ENCODE measurements at places on chromosomes 4 and X.

DNA sequence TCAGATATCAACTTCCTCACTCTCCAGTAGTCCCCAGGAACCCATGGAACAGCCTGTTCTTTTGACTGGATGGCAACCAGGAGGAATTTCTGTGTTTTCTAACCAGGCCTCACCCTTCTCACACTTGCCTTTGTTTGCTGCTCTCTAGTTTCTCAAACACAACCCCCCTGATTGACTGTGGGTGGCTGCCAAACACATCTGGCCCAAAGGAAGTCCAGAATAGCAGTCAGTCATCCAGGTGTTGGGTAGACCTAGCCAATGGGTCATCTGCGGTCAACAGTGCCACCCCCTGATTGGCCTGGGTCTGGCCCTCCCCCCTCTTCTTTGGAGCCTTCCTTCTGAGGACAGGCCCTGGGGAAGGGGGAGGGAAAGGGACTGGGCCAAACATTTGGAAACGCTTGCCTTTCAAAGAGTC lies 53.7 kb downstream of the MSX1 start:
- no peak for DNase-seq

DNA sequence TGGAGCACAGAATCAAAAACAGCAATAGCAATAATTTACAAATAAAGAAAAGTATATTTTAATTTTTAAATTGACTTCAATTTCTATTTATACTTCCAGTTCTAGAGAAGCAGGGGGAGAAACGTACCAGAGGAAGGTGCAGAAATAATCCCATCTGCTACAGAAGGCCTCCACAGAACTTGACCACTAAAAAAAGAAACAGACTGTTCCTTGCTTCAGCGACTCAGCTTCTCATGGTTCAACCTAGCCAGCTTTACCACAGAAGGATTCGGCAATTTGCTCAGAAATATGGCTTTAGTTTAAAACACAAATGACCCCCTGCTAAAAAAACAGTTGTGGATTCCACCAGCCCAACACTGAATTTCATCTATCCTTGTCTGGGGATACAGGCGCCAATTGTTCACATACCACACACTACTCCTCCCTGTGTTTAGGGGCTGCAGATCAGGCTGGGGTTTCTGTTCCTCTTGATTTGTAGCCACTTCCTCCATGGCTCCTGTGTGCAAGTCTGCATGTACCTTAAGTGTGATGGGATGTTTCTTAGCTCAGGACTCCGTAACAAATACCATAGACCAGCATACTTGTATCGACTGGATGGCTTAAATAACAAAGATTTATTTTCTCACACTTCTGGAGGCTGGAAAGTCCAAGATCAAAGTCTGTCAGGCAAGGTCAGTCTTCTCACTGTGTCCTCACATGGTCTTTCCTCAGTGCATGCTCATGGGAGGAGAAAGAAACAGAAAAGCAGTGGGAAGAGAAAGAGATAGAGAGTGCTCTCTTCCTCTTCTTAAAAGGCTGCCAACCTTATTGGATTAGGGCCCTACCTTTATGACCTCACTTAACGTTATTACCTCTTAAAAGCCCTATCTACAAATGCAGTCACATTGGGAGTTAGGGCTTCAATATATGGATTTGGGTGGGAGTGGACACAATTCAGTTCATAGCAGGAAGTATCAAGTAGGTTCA lies 79.1 kb downstream of the AMOT start:
- no peak for DNase-seq

DNA sequence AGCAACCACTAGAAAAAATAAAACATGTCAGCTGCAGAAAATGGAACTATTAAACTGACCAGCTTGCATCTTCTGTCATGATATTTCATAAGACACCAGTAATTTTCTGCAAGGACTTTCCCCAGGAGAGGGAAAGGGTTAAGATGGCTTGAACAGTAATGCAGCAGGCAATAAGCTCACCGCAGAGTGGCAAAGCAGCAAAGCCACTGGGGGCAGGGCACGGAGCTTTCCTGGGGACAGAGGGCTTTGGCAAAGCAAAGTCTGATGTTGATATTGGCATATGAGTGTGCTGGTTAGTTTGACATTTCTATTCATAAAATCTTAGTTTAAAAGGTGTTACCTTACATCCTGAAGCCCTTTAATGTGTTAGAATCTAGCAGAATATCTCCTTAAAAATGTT lies 55.1 kb upstream of the NAP1L5 start:
- DNase-seq: no peak

DNA sequence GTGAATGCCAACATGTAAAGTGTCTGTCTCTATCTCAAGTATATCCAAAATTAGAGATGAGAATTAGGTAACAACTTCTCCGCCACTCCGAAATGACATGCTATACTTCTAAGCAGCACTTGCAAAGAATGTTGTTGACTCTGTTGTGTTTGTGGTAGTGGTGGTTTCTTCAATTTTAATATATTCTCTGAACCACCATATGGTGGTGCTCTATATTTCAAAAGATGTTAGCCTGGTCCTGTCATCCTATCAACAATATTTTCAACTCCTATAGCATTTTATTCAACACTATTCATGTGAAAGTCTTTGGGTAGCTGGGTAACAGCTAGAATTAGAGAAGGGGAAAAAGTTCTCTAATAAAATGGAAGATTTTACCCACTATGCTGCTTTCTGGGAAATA lies 1622.8 kb upstream of the IGFBP7 start:
- no peak for DNase-seq

DNA sequence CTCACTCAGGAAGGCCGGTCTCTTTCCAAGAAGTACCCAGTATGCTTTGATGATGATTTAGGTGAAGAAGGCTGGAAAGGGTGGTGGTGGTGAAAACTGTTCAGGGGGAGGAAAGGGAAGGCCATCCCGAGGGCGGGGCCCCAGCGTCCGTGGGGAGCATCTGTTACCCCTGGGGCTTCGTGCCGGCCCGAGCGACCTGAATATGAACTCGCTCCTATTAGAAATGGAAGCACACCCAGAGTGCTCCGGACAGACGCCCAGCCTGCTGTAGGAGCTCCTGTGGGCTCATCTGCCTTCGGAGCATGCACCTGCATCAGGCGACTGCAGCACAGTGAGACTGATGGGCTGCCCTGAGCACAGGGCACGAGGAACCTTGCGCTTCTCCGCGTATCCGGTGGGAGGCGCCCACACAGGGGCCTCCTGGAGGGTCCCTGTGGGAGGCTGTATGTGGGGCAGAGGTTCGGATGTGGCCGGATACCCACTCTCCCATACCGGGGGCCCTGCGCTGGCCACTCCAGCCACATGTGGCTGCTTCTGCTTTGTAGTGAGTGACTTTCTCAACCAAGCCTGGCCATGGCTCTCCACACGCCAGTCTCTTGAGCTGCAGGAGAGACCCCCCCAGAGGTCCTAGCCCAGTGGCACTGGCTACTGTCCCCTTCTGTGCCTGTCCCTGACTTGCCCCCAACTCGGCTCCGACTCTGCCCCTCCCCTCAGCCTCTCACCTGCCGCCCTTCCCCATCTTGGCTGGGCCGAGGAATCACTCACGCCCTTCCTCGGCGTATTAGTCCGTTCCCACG lies 36.7 kb downstream of the FGFRL1 start:
- DNase-seq: no peak

- no peak for DNase-seq
These were observed 18.4 kb downstream of the IQSEC2 start for GRCh38 chrX:53262918-53263394.

- DNase-seq: no peak
These were observed 136.6 kb downstream of the NWD2 start for GRCh38 chr4:37381040-37381668.

- no peak for DNase-seq
These were observed 327.0 kb upstream of the NOCT start for GRCh38 chr4:138688408-138689085.

DNA sequence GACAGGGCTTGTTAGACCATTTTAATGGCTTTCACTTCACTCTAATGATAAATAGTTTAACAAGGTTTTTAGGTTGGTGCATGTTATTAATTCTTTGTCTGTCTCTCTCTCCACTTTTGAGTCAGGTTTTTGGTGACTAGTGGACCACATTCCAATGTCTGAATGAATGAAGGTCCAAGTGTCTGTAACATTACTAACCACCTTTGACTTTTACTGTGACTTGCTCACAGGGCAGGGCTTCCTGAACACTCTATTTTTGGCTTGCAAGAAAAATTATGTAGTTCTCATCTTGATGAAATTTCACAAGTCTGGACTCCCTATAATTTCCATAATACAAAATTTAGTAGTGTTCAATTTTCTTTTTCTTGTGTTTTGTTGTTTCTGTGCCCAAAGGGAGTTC lies 78.9 kb upstream of the BMPR1B start:
- DNase-seq: no peak

All from NCI-H187 treated with DMSO at 0.1 percent for 48 hours (cell line).